ENCODE measurements at places on chromosomes 1 and 21. TPM values are rescaled to one million over a fixed set of nuclear protein-coding genes. Genes with fewer than 3 reads are reported as not detected.
A peak's percentile ranks its signal among the peaks of the same experiment; 100 is the strongest.

DNA sequence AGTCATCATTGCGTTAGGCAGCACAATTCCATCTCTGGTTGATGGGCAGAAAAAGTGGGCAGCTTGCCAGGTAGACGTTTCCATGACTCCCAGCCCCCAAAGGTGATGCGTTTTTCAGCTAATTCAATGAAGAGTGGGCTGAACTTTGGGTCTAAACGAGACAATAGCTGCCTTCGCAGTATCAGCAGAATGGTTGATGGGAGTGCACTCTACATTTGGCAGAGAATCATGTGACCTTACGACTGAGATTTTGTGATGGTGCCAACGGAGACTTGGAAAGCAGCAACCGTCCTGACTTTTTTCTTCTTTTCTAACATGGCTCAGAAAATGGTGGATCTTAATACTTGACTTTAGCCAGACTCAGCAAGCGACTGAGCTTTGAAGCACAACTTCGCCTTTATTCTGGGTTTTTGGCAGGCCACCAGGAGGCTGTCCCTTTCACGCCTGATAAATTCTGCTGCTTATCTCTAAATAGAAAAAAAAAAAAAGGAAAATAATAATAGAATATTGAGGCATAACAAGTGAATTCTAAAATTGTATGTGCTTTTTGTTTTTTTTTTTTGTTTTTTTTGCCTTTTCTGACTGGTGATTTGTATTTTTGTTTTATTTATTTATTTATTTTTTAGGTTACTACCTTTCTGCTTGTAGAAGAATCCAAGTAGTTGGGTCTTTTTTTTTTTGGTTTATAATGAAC, 804.8 kb downstream of the USP25 start:
- H3K27me3 ChIP-seq: no peaks in the 10 kb centered on the region
- peaks cover 5% of the 10 kb centered on the region for H3K36me3 ChIP-seq
- peaks cover 41% of the 10 kb centered on the region for H3K4me1 ChIP-seq
- DNase-seq: no peak
- H3K4me3 ChIP-seq: peak overlapping the region; percentile 6

GRCh38 chr1:11787251-11787803, 18.4 kb downstream of the MTHFR start:
- H3K36me3 ChIP-seq: peaks cover 5% of the 10 kb centered on the region
- peaks cover 42% of the 10 kb centered on the region for H3K4me1 ChIP-seq
- H3K27me3 ChIP-seq: no peaks in the 10 kb centered on the region
- peak overlapping the region; percentile 22 for H3K4me3 ChIP-seq
- peak overlapping the region; percentile 70 for H3K27ac ChIP-seq

- no peak for DNase-seq
- no peaks in the 10 kb centered on the region for H3K36me3 ChIP-seq
- no peak overlapping the region for H3K27ac ChIP-seq
- no peaks in the 10 kb centered on the region for H3K4me1 ChIP-seq
These were observed 135.8 kb upstream of the PBX1 start for GRCh38 chr1:164423136-164423535.

DNA sequence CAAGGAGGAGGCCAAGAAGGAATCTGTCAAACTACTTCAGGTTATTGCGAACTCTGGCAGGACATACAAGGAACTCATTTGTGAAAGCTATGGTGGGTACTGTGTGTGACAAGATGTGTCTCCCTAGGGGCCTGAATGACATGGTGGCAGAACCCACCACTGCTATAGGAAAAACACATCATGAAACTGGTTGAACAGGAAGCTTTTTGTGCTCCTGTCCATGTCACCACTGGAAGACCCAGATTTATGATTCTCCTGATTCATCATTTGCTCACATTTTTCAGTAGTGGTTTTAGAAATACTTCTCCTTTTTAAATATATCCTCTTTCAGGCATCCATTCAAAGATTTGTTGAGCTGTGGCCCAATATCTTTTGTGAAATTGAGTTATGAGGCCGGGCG, 23.6 kb downstream of the ARMH1 start:
- H3K27me3 ChIP-seq: no peaks in the 10 kb centered on the region
- H3K4me1 ChIP-seq: no peaks in the 10 kb centered on the region
- H3K27ac ChIP-seq: no peak overlapping the region
- H3K36me3 ChIP-seq: no peaks in the 10 kb centered on the region
- no peak overlapping the region for H3K4me3 ChIP-seq

DNA sequence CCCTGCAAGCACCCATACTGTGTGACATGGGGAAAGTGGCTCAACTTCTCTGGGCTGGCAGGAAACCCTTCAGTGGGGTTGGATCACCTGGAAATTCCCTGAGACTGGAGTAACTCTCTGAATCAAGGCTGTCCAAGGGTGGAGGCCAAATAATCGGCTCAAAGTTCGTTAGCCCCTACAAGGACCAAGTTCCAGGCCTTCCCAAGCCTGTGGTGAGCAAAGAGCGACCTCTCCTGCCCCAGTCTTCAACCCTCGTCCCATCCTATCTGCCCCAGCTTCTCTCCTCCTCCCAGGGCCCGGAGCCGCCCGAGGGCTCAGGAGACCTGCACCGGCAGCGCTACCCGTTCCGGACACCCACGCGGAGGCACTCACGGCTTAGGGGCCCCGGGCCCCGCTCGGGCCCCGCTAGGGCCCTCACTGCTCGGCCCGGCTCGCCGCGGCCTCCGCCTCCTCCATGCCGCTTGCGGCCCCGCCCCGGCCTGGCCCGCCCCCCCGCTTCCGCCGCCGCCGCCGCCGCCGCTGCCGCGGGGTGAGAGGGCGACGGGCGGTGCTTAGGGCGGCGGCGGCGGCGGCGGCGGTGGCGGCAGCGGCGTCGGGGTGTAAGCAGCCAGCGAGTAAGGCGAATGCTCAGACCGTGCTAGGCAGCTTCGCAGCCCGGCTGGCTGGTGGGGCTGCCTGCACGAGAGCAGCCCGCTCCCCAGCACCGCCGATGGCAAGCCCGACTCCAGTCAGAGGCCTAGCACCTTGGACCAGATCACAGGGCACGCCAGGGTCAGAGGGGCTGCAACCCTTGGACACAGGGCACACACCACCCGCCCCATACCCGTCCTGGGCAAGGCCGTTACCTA, at the start of gene POMGNT1:
POMGNT1 (minus strand) TSS at position 471 of the 848 bp plus-strand sequence. CDS start 613 bp downstream, outside the sequence.
- peak within 1 kb of the TSS; percentile 77 for H3K4me3 ChIP-seq
- H3K27ac ChIP-seq: peak within 1 kb of the TSS; percentile 27
- peaks cover 9% of the 10 kb centered on the region for H3K36me3 ChIP-seq
- DNase-seq: no peak
- peaks cover 48% of the 10 kb centered on the region for H3K4me1 ChIP-seq
- H3K27me3 ChIP-seq: no peaks in the 10 kb centered on the region

- H3K27me3 ChIP-seq: no peaks in the 10 kb centered on the region
- H3K4me1 ChIP-seq: peaks cover 9% of the 10 kb centered on the region
- no peak for DNase-seq
- H3K36me3 ChIP-seq: no peaks in the 10 kb centered on the region
These were observed 176.9 kb downstream of the NEK7 start for GRCh38 chr1:198333744-198334143.

- no peak for DNase-seq
- no peaks in the 10 kb centered on the region for H3K27me3 ChIP-seq
- H3K36me3 ChIP-seq: no peaks in the 10 kb centered on the region
- H3K4me3 ChIP-seq: no peak overlapping the region
These were observed 462.6 kb upstream of the ADGRL4 start for GRCh38 chr1:79469139-79469538.

DNA sequence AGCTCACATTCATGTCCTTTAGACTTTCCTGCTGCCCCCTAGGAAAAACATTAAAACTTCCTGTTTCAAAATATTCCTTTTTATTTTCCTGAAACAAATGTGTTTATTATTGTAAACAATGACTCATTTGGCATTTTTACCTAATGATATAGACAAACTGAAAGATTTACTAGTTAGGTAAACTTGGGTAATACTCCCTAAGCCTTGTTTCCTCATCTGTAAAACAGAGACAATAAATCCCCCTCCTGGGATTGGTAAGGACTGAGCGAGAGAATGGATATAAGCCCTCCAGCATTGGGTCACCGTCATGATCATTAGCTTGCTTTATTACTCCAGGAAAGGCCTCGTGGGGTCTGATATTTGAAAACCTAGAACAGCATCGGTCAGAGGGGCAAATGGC, 59.8 kb downstream of the LPAR3 start:
- no peaks in the 10 kb centered on the region for H3K36me3 ChIP-seq
- peaks cover 4% of the 10 kb centered on the region for H3K27me3 ChIP-seq
- peaks cover 3% of the 10 kb centered on the region for H3K4me1 ChIP-seq
- H3K27ac ChIP-seq: no peak overlapping the region
- DNase-seq: no peak

DNA sequence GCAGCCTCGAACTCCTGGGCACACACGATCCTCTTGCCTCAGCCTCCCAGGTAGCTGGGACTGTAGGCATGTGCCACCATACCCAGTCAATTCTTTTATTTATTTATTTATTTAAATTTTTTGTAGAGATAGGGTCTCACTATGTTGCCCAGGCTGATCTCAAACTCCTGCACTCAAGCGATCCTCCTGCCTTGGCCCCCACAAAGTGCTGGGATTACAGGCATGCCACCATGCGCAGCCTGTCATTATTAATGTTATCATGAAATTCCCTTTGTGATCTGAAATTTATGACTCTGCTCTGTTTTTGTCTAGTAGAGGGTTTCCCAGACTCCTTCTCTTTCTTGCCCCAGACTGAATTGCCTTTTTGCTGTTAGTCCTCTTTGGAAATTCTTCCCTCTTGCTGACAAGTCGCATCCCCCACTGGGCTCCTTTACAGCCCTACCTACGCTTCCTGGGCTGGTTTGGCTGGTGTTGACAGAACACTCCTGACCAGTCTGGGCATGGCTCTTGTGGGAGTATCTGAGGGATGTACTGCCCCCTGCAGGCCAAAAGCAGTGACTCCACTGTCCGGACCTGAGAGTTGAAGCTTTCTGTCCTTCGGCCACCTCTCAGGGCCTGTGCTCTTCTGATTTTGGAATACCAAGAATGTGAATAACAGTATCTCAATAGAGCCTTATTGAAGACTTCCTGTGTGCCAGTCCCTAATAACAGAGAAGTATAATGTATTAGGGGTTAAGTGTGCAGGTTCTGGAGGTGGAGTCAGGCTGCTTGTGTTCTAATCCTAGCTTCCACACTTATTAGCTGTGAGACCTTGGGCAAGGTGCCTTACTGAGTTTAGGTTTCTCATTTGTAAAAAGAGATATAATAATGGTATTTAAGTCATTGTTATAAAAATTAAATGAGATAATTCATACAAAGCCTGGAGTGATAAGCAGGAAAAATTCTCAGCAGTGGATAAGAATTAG, 28.2 kb downstream of the TCEANC2 start:
- H3K4me3 ChIP-seq: no peak overlapping the region
- no peak for DNase-seq
- peaks cover 2% of the 10 kb centered on the region for H3K36me3 ChIP-seq
- no peaks in the 10 kb centered on the region for H3K4me1 ChIP-seq

DNA sequence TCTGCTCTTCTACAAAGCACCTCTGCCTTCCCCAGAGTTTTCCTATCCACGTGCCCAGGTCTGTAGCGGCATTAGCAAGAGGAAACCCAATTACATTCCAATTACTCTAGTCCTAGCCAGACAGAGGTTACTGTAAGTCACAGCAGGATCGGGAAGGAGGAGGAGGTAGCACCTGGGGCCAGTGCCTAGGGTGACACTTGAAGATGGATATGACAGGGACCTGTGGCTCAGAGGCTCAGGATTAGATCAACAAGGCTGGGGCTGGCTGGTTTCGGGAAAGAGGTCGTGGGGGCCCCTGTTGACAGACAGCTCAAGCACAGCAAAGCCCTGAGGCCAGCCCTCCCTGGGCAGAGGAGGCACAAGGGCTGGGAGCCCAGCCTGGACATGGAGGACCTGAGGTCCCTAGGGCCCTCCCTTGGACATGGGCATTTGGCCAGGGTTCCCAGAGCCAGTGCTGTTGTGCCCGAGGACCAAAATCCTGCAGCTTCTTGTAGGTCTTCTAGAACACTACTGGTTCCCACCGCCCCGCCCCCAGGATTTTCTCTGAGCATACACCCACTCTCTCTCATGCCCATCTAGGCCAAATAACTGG, 3.0 kb upstream of the HCRTR1 start:
- H3K27me3 ChIP-seq: peaks cover 7% of the 10 kb centered on the region
- H3K4me1 ChIP-seq: peaks cover 10% of the 10 kb centered on the region
- no peak overlapping the region for H3K27ac ChIP-seq
- H3K36me3 ChIP-seq: no peaks in the 10 kb centered on the region

GRCh38 chr1:19661721-19662228, 2.9 kb upstream of the HTR6 start:
- H3K36me3 ChIP-seq: no peaks in the 10 kb centered on the region
- peak overlapping the region; percentile 51 for H3K27ac ChIP-seq
- H3K4me3 ChIP-seq: no peak overlapping the region
- peaks cover 15% of the 10 kb centered on the region for H3K4me1 ChIP-seq
- DNase-seq: no peak

- no peak overlapping the region for H3K27ac ChIP-seq
- H3K27me3 ChIP-seq: peaks cover 6% of the 10 kb centered on the region
- no peaks in the 10 kb centered on the region for H3K36me3 ChIP-seq
- no peaks in the 10 kb centered on the region for H3K4me1 ChIP-seq
- DNase-seq: no peak
These were observed 113.5 kb downstream of the PROX1 start for GRCh38 chr1:214101246-214101645.

- H3K27ac ChIP-seq: no peak overlapping the region
- no peak for DNase-seq
- H3K27me3 ChIP-seq: peaks cover 11% of the 10 kb centered on the region
- no peak overlapping the region for H3K4me3 ChIP-seq
These were observed 2.9 kb upstream of the CAMK1G start for GRCh38 chr1:209580577-209580976.

GRCh38 chr1:165960136-165960535, 132.7 kb downstream of the UCK2 start:
- no peak overlapping the region for H3K4me3 ChIP-seq
- DNase-seq: no peak
- H3K36me3 ChIP-seq: no peaks in the 10 kb centered on the region
- H3K27ac ChIP-seq: no peak overlapping the region
- no peaks in the 10 kb centered on the region for H3K4me1 ChIP-seq
- H3K27me3 ChIP-seq: peaks cover 5% of the 10 kb centered on the region

GRCh38 chr1:210288116-210288515, 40.6 kb upstream of the HHAT start:
- H3K27me3 ChIP-seq: no peaks in the 10 kb centered on the region
- peaks cover 40% of the 10 kb centered on the region for H3K4me1 ChIP-seq
- H3K36me3 ChIP-seq: no peaks in the 10 kb centered on the region

GRCh38 chr1:20720631-20721091, 2.9 kb upstream of the KIF17 start:
- no peaks in the 10 kb centered on the region for H3K36me3 ChIP-seq
- DNase-seq: peak; percentile 71
- H3K4me1 ChIP-seq: peaks cover 6% of the 10 kb centered on the region
- H3K27me3 ChIP-seq: peaks cover 3% of the 10 kb centered on the region

The ZNF496 gene
- 30.0 TPM for total RNA-seq

The SLC26A9 gene
- not detected for total RNA-seq

The PLA2G2F gene
- total RNA-seq: not detected

The BRDT gene
- not detected for total RNA-seq

The SLC6A17 gene
- 1.6 TPM for total RNA-seq

The AMPD1 gene
- not detected for total RNA-seq

Measured in chondrocyte (in vitro differentiated cells).